Activated T-cell treated with anti-CD3 and anti-CD28 coated beads for 4 hours (primary cell): ENCODE measurements at places on chromosomes 1 and 21.

DNA sequence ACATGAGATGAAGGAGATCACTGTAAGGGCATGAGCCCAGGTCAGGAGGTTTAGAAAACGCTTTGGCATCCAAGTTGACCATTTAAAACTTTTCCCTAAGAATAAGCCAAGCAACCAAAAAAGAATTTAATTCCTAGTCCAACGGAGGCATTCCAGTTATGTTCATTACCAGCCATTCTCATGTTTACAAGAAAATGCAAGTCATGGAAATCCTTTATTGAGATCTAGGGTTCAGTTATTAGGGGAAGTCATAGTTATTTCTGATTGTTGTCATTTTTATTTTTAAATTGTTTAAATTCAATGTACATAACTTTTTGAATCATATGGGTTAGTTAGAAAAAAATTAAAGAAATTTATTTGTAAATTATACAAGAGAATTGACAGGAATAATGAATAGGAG lies 24.5 kb downstream of the CFHR5 start:
- no peak for DNase-seq

DNA sequence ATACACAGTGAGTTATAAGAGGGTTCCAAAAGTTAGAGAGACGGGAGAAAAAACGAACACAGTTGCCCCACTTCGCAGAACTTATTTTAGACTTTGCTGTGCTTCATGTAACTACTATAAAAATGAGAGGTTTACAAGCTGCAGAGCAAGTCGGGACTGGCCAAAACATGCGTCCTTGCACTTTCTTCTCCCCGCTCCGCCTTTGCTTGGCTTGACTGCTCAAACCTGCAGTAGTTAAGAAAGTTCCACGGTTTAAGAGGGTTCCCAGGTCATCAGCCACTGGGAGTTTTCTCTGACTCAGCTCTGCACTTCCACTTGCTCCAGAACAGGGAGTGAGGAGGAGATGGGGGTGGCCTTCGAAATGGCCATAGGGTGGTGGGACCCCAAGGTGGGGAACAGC lies 36.2 kb downstream of the CLIC6 start:
- DNase-seq = no peak

DNA sequence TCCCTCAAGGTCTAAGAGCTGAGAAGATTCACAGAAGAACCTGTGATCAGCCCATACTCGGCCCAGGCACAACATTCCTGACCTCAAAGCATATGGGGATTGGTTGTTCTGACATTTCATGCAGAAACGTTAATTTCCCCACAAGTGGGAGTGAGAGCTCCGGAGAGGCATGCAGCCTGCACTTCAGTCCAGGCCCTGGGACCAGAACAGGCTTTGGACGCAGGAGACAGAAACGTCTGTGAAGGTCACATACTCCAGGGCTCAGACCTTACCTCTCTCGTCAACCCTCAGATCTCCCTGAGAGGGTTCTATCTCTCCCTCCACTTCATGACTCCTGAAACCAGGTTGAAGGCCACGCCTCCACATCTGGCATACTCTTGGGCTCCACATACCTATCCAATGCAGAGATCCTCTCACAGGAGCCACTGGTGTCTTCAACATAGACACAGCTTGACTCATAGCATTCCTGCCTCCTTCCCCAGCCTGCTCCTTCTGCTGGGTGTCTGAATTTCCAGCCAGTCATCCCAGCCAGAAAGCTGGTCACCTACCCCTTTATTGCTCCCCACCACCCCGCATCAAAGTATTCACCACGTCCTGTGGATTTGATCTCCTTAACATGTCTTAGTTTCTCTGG lies 149.2 kb downstream of the OMA1 start:
- no peak for DNase-seq

GRCh38 chr1:58633121-58633520 lies 56.1 kb upstream of the TACSTD2 start:
- no peak for DNase-seq

- DNase-seq = no peak
Observed at GRCh38 chr1:3064901-3065300, 4.1 kb upstream of the PRDM16 start.

GRCh38 chr1:160189649-160190625 lies at the start of gene CASQ1:
CASQ1 (plus strand) TSS chr1:160190575; CDS start chr1:160190752, 177 bp downstream.
- DNase-seq = no peak

GRCh38 chr1:207848234-207848633 lies 62.7 kb downstream of the CD34 start:
- DNase-seq = no peak

DNA sequence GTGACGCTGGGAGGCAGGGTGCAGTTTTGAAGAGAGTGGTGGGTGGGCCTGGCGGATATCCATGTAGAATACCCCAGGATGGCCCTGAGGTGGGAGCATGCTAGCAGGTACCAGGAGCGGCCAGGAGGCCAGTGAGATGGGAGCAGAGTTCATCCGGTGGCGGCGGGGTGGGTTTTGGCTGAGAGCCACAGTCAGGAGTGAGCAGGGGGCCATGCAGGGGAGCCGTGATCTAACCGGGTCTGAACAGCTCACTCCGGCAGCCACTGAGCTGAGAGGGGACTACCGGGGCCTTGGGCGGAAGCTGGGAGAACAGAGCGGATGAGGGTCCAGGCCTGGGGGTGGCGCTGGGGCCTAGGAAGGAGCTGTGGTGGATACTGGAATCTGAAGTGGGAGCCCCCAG lies 47.6 kb upstream of the LRP8 start:
- no peak for DNase-seq

DNA sequence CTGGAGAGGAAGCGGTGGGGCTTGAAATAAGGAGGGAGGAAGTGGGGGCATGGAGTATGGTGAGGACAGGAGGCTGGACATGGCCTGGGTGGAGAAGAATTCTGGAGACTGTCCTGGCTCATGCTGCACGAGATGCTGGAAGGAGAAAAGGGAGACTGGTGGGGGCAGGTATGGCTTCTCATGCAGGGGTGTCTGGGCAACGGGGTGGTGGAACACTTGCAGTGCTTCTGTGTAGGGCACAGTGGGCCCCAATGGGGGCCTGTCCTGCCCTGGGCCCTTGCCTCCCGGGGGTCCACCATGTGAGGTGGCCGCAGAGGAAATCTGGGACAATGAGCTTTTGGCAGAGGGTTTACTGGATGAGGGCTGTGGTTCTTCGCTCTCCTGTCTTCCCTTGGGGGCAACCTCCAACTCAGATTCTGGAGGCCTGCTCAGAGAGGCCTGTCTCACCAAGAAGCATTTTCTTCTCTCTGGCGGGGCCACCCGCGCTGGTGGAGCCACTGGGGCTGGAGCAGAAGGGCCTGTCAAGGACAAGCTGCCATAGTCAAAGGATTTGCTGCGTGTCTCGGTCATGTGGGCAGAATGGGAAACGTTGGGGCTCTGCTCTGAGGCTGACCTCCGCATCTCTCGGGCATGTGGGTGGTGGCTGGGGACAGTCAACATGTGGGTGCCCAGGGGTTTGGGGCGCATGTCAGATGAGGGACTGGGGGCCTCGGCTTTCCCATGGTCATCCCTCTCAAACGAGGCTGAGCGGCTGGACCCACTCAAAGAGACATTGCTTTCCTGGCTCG lies 96.9 kb upstream of the EDN2 start:
- DNase-seq = no peak

DNA sequence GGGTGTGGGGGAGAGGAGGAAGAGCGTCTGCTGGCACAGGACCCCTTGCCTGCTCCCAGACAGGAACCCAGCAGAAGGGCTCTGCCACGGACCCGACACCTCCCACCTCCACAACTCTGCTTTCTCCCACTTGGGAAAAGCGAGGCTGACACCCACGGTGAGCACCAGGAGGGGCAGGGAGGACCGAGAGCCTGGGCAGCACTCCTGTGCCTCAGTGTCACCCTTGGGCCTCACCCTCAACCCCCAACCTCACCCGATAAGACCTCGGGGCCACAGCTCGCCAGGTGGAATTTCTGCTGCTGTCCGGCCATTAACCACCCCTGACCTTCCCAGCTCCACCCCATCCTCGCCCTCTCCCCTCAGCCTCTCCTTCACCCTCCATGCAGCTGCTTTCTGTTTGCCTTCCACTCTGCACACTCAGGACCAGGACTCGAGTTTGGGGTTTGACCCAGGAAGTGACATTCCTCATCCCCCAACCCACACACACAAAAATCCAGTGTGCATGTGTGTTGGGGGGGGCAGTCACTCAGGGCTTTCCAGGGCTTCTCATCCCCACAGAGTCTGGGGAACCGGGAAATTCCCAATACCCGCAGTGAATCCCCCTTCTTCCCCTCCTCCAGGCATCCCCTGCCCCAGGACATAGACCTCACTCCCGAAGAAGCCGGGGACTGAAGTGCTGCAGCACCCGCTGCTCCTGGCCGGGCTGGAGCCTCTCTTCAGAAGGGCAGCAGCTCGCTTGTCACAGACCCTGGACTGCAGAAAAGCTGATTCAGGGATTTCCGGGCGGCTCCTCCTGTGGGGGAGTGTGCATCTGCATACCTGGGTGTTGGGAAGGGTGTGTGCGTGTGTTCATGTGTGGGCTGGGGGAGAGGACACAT lies 65.8 kb downstream of the SYT2 start:
- DNase-seq = no peak

GRCh38 chr21:31011412-31011811 lies 26.9 kb downstream of the KRTAP19-8 start:
- no peak for DNase-seq

DNA sequence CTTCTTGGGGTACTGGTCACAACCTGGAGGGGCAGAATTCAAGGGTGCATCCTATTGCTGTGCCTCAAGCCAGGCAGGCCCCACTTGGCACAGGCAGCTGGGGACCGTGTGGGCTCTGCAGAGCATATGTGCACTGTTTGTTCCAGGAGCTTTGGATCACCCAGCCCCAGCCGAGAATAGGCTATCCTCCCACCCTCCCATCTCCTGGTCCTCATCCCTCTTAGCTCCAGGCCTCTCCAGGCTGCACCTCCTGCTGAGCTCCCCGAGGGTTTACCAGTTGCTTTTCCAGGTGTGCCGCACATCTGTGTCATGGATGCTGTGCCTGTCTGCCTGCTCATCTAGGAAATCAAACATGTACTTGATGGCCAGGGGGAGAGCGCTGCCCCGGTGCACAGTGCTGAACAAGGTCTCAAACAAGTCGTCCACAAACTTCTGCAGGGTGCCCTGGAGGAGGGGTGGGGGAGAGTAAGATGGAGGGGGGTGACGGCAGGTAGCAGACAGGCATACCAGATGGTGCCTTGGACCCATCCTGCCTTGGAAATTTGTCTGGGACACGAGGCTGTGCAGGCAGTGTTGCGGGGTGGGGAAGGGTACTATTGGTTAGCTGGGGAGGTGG lies 120.5 kb upstream of the CD34 start:
- no peak for DNase-seq

DNA sequence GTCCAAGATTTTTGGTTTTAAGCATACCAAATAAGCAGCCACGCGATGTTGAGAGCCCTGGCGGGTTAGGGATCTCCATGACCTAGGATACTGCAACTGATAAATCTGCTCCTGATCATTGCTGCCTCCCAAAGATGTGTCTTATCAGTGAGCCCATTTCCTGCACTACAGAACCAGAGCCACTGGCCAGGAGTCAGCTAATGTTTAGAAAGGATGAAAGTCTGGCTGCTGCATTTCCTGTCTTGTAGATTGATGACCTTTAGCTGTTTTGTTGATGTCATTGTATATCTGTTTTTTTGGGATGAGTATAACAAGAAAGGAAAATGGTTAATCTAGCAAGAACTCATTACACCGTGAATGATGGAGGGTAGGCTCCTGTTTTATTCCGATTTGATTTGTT lies 74.5 kb downstream of the C1orf21 start:
- DNase-seq = no peak

DNA sequence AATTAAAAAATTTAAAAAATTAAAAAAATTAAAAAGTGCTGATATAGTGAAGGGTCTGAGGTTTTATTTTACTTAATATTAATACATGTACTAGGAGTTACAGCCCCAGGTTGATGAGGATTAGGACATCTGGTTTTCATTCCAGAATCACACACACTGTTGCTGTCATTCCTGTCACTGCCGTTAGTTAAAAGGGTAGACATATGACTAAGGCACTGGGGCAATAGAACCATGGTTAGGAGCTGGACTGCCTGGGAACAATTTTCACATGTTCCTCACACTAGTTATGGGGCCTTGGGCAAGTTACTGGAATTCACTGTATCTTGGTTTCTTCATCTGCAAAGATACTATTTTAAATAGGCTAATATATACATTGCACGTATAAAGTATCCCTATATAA lies 191.8 kb upstream of the DPYD start:
- DNase-seq = no peak

DNA sequence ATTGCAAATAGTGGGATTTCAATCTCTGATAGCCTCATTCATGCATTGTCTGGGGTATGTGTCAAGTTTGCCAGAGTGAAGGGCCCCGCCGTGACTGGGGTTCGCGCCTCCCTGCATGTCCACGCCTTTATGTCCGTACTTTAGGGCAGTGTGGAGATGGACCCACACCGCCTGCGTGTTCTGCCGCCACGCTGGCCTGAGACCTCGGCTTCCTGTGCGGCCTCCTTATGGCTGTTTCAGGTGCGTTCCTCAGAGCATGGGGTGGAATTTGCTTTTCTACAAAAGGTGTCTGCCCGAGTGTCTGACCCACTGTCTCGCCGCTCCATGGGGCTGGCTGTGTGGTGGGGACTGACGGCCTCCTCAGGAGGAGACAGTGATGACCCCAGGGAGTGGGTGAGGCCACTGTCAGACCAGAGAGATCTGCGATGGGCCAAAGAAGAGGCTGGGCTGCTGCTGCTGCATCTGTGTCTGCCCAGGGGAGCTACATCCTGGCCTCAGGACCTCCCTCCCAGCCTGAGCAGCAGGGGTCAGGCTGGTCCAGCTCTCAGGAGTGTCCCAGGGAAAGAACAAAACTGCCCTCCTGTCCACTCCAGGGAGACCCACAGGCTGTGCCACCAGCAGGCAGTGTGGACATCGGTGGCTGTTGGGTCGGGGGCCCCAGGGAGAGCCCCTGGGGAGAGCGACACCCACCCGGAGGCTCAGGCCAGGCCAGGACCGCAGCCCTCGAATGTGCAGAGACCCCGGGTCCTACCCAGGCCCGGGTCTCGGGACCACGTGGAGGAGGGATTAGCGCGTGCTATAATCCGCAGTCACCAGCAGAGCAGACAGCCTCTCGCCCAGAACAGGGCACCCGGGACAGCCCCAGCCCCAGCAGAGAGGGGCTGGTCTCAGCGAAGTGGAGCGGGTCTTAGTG lies 9.8 kb upstream of the SLC19A1 start:
- no peak for DNase-seq

- DNase-seq = no peak
Observed at GRCh38 chr21:41604583-41605041, 96.7 kb upstream of the TMPRSS2 start.

- DNase-seq = no peak
Observed at GRCh38 chr1:17356387-17357026, 15.5 kb upstream of the PADI6 start.
